ENCODE measurements at places on chromosomes 3 and 15.

GRCh38 chr3:128616516-128617269, 33.9 kb downstream of the RPN1 start:
- no peak for DNase-seq

DNA sequence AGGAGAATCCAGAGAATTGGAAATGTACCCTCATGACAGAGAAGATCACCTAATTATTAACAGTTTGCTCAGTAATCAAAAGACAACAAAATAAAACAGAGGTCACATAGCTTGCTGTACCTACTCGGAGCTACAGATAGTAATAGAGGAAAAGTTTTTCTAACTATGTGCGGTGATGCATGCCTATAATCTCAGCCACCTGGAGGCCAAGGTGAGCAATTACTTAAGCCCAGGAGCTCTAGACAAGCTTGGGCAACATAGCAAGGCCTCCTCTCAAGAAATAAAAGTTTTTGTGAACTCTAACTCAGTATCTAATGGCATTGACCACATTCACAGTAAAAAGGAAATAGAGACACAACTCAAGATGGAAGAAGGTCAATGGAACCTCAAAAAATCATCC, 243.6 kb downstream of the ATP8B4 start:
- no peak for DNase-seq

DNA sequence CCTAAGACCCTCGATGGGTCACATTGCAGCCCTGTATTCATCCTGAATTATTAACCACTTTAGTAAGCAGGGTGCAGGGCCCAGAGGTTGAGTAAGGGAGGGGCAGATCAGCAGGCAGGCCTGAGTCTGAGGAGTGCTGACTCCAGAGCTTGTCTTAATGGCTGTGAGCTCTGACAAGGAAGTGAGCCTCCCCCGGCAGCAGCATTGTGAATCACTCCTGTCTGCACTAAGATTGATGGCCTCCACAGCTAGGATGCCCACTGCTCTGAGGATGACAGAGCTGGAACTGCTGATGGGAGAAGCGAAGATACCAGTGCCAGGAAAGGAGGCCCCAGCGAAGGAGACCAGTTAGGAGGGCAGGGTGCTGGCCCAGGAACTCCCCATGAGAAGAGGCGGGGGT, 46.5 kb upstream of the CCDC174 start:
- DNase-seq = no peak

DNA sequence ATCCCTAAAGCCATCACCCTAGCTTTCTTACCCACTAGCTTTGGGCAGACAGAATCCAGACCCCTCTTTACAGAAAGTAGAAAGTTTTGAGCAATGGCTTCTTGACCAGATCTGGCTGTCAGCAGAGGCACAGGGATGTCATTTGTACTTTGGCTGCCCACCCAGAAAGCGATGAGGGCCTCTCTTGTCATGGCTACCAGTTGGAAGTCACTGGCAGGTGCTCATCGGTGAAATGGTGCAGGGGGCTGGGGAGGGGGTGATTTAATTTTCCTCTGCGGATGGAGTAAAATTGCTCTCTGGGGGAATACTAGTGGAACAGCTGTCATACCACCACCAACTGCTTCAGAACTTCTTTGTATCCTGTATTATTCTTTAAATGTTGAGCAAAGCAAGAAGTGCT, 393.7 kb downstream of the LSAMP start:
- DNase-seq = no peak

DNA sequence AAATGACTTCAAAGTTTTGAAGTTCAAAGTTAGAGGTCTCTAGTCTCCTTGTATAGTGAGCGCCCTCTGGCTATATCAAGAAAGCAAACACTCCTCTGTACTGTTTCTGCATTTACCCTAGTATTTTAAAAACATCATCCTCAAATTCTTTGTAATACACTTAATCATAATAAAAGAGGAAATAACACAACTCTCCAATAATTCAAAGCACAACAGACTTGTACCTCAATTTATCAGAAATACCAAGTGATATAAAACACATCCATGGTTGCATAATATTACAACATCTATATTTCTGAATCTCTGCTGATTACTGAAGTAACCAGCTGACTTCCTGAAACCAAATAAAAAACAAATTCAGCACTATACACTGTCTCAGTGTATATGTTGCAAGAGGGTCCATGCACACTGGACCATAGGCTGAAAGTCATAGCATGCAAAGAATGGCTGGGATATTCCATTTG, 12.5 kb downstream of the PLOD2 start:
- DNase-seq = no peak

Measured in CD4-positive, alpha-beta T cell treated with Interleukin-17A for 4 hours (primary cell).